ENCODE measurements at places on chromosomes 3 and 15.
A peak's percentile ranks its signal among the peaks of the same experiment; 100 is the strongest.

- DNase-seq, result no peak
These were observed 58.5 kb downstream of the SHQ1 start for GRCh38 chr3:72789786-72790185.

DNA sequence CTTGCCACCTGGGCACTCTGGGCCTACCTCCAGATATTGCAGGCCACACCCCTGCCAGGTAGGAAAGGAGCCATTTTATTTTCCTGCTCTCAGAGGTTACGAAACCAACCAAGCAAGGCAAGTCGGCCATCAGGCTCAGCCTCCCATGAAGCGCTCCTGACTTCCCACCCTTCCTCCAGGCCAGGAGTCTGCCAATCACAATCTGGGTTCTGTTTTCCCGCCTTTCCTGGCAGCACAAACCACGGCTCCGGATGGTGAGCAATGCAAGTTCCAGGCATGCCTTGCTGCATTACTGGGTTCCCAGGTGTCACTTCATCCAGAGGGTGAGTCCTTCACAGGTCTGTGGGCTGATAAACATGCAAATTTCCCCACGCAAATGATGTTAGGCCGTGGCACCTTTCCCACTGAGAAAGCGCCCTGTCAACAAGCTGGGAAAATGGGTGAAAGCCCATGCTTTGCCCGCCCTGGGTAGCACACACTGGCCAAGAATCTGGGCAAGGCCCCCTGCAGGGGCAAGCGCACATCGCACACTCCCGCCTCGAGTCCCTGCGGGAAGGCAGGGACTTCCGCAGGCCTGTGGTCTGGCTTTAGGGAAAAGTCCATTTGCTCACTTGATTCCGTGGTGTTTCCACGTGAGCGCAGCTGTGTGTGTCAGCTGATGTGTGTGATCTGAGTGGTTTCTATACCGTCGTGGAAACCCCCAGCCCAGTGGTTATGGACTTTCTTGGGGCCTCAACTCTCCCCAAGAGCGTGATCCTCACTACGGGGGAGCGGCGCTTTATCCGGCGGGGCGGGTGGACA lies 61.6 kb upstream of the RYK start:
- DNase-seq, result no peak

GRCh38 chr3:196082619-196082971 lies 705 bp upstream of the TFRC start:
- DNase-seq, result no peak

- peak; percentile 68 for DNase-seq
These were observed 795 bp upstream of the SCAANT1 start for GRCh38 chr3:63912768-63913588.

Data from CD4-positive, alpha-beta T cell treated with Interleukin-17A for 1 hour (primary cell).